ENCODE measurements at places on chromosomes 6 and 20. TPM values are rescaled to one million over a fixed set of nuclear protein-coding genes. Genes with fewer than 3 reads are reported as not detected.

DNA sequence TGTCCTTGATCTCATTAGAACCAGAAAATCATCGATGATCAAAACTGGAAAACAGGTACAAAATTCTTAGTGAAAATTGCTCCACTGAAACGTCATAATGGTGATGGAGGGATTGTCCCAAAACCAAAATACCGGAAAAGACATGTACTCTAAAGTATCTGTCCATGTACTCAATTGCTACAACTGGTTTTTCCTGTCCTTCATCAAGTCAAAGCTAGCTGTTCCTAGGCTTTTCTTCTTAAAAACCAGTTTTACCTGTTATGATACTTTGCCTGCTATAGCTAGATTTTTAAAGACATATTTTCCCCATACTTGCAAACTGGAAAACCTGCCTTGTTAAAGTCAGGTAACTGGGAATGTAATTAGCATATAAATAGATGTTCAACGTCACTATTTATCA is 50.5 kb upstream of the LRRC1 start:
- no peak for DNase-seq
- H3K36me3 ChIP-seq = no peaks in the 10 kb centered on the region
- H3K27ac ChIP-seq = no peak overlapping the region
- no peak overlapping the region for H3K4me3 ChIP-seq

DNA sequence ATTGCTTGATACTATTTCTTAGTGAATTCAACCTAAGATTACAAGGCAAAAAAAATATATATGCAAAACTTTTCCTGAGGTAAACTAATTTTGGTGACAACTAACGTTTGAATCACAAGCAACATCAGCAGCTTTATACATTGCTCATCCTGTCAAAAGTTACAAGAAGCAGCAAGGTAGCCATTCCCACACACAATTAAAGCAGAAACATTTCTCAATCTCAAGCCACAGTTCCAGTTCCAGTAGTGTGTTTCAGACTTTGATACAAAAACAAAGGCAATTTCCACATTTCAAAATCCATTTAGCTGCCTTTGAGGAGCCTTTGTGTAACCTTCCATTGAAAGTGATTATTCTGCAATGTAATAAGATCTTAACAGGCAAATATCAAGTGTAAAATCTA is 191.0 kb downstream of the WDR27 start:
- no peaks in the 10 kb centered on the region for H3K27me3 ChIP-seq
- no peak overlapping the region for H3K4me3 ChIP-seq
- H3K36me3 ChIP-seq = no peaks in the 10 kb centered on the region
- no peaks in the 10 kb centered on the region for H3K4me1 ChIP-seq
- DNase-seq = no peak

GRCh38 chr6:13733178-13733887 is 21.7 kb upstream of the RANBP9 start:
- no peaks in the 10 kb centered on the region for H3K36me3 ChIP-seq
- H3K4me3 ChIP-seq = peak overlapping the region; percentile 18

INSM1 gene
- not detected for total RNA-seq

PRICKLE4 gene
- total RNA-seq = 2.7 TPM
